ENCODE measurements at places on chromosomes 1 and 21. TPM values are rescaled to one million over a fixed set of nuclear protein-coding genes. Genes with fewer than 3 reads are reported as not detected.

- DNase-seq, result no peak
Observed at GRCh38 chr1:107443027-107443426, 302.2 kb downstream of the NTNG1 start.

DNA sequence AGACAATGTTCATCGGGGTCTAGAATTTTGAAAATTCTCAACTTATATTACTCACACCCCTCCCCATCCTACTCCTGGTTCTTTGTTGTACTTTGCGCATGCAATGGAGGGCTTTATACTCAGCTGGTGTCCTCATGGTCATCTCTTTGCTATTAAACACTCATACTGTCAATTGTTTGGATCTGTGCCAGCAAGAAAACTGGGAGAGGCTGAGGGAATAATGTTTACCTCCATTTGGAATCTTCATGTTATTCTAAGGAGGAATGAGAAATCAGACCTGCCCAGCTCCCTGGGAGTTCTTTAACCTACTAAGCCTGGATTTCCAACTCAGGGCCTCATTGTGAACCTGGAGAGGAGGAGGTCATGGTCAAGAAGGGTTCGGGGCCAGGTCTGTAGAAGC is 143.9 kb upstream of the DNAH14 start:
- no peak for DNase-seq

DNA sequence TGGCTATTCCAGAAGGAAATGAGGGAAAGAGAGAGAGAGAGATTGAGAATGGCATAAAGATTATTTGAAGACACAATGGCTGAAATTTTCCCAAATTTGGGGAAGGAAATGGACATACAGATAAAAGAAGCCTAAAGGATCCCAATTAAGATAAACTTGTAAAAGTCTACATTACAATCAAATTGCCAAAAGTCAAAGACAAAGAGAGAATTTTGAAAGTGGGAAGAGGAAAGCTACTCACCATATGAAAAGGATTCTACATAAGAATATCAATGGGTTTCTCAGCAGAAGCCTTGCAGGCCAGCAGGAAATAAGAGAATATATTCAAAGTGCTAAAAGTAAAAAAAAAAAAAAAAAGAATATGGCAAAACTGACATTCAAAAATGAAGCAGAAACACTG is 233.0 kb upstream of the NFIA start:
- no peak for DNase-seq

DNA sequence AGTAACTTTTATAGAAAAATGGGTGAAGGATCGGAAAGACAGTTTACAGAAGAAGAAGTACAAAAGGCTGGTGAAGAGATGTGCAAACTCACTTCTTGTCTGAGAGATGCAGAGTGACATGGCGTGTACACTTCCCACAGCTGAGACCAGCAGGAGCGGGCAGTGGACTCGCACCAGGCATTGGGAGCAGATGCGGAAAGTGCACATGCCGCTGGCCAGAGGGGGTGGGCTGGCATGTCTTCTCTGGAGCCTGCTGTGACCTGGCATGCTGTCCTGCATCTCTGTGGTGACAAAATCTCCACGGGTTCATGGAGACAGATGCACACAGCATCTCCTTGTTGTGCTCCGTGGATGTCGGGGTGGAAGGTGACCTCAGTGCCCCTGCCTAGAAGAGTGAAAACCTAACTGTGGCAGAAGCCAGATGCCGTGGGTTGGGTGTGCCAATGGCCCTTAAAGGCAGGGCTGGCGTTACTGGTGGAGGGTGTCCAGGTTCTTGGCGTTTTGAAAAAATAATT is 128.6 kb upstream of the COL6A1 start:
- no peak for DNase-seq

DNA sequence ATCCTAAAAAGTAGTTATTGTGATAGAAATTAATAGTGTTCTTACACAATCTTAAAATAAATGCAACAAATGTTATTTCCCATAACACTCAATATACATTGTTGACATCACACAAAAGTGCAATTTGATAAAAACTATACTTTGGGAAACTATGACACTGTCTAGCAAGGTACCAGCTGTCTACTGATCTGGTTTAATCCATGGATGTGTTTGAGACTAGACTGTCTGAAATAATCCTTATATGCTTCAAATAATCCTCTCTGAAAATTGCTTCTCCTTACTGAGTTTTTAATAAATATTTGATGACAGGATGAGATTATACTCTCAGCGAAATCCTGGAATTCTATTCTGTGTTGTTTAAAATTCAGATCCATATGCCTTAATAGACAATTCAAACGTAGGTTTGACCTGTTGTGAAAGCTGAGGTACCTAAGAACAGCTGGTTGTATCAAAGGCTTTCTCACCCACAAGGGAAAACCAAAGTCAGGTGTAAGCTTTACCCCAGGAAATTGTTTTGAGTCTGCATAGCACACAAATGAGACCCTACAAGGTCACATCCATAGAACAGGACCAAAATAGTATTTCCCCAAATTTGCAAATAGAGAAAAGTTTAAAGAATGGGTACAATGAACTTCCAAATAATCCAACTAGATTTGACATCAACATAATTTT is 8.8 kb upstream of the GFI1 start:
- no peak for DNase-seq

Gene TOMM40L
- polyA plus RNA-seq, result 16.1 TPM

DNA sequence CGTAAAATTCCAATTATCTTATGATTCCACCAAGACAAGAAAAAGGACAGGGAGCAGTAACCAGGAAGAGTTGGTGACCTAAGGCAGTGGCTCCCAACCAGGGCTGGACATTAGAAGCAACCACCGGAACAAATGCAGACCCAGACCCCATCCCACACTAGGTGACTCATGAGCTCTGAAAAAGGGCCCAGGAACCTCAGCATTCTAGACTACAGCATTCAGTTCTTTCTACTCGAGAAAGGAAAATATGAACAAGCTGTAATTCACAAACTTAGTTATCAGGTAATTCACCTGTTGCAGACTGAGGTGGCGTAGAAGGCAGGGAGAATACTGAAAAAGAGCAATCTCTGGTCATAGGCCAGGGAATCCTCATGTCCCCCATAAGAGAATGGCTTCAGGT is 138.4 kb upstream of the KRTAP19-8 start:
- no peak for DNase-seq

Gene FABP3
- 42.1 TPM for polyA plus RNA-seq

All from brain (organoid and tissue), 16 donors.